ENCODE measurements at places on chromosomes 6 and 20.
A peak's percentile ranks its signal among the peaks of the same experiment; 100 is the strongest.

- DNase-seq = no peak
Measured at GRCh38 chr6:33139596-33140206, 52.6 kb downstream of the COL11A2 start.

DNA sequence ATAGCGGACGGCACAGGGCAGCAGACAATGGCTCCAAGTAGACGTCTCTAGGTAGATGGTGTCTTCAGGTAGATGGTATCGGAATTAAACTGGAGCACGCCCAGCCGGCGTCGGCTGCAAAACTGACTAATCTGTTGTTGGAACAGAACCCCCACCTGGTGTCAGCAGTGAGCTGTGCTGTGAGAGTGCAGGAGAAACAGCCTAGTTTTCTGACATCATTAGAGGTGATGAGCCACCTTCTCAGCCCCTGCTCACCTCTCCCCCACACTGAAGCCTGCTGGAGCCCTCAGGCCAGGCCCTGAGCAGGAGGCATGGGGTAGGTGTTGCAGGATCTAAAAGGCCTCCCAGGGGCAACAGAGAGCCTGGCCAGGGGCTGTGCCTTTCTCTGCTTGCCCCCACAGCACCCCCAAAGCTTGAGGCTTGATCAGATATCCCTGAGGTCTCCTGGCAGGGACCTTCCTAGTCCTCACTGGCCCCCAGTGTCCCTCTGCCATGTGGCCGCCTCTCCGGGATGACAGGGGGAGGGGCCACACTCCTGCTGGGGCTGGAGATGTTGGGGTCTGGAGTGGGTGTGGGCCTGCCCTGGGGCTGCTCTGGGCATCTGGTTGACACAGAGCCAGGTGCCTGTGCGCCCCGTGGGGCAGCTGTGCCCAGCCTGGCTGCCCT, 6.9 kb upstream of the HELZ2 start:
- DNase-seq = peak; percentile 43

GRCh38 chr20:90651-91050, 3.2 kb downstream of the DEFB125 start:
- DNase-seq = no peak

- DNase-seq = no peak
Measured at GRCh38 chr20:38320221-38320620, 16.3 kb downstream of the BPI start.

DNA sequence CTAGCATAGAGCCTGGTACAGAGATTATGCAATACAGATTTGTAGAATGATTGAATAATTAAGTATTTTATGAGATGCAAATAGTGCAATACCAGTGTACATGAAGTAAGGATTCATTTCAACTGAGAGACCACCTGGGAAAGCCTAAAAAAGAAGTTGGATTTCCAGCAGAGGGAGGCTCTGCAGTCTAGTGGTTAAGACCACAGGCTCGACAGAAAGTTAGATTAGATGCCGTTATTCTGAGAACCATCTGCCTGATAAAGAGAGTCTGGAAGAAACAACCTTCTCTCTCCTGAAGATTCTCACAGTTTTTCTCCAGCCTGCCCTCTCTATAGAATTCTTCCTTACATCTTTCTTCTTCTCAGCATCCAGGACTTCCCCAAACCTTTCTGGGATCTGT, 13.6 kb upstream of the TNFRSF21 start:
- DNase-seq = no peak

DNA sequence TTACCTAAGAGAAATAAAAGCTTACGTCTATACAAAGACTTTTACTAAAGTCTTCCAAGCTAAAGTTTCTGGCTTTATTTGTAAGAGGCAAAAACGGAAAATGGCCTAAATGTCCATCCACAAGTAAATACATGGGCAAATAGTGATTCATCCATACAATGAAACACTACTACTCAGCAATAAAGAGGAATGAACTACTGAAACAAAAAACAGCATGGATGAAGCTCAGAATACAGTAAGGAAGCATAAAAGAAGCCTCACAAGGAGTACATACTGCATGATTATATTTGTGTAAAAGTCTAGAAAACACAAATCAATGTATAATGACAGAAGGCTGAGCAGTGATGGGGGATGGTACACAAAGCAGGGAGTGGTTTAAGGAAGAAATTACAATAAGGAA, 84.7 kb downstream of the F13A1 start:
- no peak for DNase-seq

- DNase-seq = no peak
Measured at GRCh38 chr6:121847806-121848522, 412.5 kb downstream of the GJA1 start.

DNA sequence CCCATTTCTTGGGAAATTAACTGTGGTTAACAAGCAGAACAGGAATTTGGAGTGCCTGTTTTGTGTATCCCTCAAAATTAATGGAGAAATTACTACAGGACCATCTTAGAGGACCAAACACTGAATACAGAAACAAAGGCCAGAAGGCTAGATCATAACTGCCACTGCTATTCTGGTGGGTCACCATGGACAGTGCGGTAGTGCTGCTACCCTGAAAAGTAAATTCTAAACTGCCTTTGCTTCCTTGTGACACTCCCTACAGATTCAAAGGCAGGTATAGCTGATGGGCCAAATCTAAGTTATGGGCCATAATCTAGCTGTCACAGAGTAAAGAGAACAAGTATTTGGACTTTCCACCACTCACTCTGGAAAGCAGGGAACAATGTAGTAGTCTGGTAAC, 575.8 kb upstream of the ADGRB3 start:
- DNase-seq = no peak

DNA sequence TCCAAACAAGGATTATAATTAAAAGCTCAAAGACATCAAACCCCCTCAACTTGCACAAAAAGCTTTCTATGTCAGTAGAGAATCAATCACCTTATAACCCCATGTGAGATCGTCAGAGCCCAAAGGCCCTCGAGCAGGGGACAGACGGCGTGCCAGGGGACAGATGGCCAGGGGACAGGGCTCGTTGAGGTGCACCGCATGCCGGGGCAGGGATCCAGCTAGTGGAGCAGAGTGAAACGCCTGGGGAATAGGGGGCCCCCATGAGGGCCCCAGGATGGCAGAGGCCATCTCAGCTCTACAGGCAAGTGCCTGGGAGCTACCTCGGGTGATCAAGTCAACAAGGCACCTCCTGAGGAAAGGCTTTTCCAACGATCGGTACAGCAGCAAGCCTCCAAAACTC, 28.6 kb downstream of the DIDO1 start:
- DNase-seq = no peak

DNA sequence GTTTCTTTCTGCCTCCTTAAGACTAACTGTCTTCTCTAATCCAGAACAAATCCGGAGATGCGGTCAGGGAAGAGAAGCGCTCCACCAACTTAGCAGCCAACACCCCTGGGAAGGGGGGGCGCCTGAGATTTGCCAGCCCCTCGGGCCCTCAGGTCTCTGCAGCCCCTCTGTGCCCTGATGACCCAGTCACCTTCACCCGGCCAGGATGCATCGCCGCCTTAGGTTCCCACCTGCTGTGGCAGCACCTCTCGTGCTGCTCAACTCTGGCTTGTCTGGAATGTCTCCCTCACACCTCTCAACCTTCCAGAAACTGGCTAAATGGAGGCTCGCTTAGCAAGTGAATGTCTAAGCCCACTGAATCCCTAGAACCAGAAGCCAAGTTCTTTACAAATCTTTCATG, 28.0 kb upstream of the AAR2 start:
- no peak for DNase-seq

GRCh38 chr6:52363228-52363867, 1.4 kb downstream of the PAQR8 start:
- DNase-seq = no peak

- DNase-seq = no peak
Measured at GRCh38 chr6:40523505-40524172, 63.5 kb downstream of the LRFN2 start.

GRCh38 chr6:32949113-32949512, 3.8 kb downstream of the HLA-DMA start:
- no peak for DNase-seq

DNA sequence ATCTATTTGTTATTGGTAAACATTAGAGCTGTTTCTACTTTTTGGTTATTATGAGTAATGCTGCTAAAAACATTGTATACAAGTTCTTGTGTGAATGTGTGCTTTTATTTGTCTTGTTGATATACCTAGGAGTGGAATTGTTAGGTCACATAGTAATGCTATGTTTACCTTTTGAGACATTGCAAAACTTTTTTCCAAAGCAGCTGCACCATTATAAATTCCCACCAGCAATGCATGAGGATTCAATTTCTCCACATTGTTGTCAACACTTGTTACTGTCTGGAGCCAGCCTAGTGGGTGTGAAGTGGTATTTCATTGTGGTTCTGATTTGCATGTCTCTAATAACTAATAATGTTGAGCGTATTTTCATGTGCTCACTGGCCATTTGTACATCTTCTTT, 145.9 kb downstream of the CCDC170 start:
- no peak for DNase-seq

DNA sequence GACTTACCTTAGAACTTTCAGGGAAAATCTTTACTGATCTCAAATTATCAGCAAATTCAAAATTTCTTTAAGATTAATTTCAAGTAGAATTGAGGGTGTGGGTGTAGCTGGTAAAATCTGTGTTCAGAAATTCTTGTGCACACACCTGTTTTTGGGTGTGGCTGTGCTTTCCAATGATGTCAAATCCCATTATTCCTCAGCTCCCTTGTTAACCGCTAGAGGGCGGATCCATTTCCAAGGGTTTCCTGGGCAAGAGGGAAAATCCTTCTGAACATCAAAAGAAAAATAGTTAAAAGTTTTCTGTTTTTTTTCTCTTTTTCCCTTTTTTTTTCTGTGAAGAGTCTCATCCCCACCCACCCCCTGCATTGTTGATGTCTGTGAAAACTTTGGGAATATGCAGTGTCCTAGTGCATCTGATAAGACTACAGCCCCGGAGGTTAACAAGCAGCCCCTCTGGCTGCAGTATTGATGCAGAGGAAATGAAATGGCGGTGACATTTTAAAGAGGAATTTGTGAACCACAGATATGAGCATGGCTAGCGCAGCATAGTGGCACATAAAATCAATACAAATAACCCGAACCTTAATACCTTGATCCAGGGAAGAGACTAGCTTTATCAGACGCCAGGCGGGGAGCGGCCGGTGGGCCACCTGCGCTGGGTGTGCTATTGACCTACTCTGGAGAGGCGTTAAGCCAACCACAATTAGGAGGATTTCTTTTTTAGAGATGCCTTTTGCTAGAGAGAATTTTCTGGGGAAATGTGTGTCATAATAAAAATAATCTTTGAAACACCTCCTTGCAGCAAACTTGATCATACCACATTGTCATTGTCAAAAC, 130.9 kb downstream of the FOXA2 start:
- no peak for DNase-seq

- DNase-seq = no peak
Measured at GRCh38 chr6:16596616-16597331, 164.5 kb downstream of the ATXN1 start.

- no peak for DNase-seq
Measured at GRCh38 chr20:59747671-59748515, 143.6 kb downstream of the PHACTR3 start.

GRCh38 chr6:147829835-147830234, 321.3 kb downstream of the SAMD5 start:
- no peak for DNase-seq

GRCh38 chr6:134684423-134684795, 265.5 kb downstream of the ALDH8A1 start:
- no peak for DNase-seq

GRCh38 chr20:37377346-37378081, 31.6 kb downstream of the SRC start:
- no peak for DNase-seq

All from stimulated activated CD8-positive, alpha-beta memory T cell treated with anti-CD3 and anti-CD28 coated beads, Interleukin-12 subunit alpha, Interleukin-12 subunit beta, amount 100 ng/mL, for 4 hours (primary cell).